ENCODE measurements at places on chromosomes 6 and 20.

- DNase-seq = peak; percentile 49
These were observed 59.8 kb downstream of the SOD2 start for GRCh38 chr6:159633196-159633595.

DNA sequence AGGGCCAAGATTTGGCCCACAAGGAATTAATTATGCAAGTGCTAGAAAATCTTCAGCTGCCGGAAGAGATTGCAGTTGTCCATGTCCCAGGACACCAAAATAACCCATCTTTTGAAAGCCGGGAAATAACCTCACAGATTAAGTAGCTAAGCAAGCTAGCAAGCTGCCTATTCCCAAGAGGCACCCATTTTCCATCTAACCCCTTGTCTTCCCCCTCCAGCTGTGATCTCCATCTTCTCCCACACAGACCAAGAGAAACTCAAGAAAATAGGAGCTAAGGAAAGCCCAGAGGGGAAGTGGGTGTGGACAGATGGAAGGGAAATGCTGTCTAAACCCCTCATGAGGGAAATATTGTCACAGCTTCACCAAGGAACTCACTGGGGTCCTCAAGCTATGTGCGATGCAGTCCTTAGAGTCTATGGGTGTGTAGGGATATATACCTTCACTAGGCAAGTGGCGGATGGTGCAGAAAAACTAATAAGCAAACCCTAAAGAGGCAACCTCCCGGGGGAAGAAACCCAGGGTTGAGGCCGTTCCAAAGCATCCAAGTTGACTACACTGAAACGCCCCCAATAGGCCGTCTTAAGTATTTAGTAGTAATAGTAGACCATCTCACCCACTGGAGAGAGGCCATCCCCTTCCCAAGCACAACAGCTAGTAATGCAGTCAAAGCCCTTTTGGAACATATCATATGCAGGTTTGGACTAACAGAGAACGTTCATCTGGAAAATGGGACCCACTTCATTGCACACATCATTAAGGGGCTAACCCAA lies 64.3 kb upstream of the PRSS16 start:
- DNase-seq = no peak

DNA sequence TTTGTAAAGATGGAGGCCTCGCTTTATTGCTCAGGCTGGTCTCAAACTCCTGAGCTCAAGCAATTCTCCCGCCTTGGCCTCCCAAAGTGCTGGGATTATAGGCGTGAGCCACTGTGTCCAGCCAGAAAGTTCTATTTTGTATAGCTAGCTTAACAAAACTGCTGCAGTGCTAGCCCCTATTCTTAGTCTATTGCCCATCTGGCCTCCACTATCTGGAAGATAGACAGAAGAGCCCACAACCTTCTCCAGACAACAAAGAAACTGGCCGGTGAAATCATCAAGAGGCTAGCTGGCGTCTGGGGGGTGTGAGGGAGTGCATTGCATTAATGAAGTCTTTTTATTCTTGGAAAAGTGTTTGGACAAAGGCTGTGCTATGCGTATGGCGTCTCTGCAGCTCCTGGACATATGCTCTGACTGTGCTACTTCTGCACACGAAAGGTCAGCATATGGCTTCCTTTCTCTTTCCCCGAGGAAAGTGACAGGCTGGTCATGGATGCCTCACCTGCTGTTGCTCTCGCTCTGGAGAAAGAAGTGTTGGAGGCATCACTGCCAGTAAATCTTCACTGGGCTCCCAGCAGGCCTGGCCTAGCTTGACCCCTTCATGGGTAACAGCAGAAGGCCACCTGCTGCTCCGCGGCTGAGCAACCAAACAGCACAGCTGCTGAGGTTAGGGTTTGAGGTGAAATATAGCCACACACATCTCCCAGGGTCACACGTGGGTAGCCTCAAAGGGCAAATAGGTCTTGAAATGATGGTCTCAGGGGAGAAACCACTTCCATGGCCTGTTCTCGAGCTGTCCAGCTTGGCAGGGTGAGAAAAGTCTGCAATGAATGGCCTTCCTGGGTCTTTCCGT lies 95.1 kb upstream of the IYD start:
- peak; percentile 74 for DNase-seq

DNA sequence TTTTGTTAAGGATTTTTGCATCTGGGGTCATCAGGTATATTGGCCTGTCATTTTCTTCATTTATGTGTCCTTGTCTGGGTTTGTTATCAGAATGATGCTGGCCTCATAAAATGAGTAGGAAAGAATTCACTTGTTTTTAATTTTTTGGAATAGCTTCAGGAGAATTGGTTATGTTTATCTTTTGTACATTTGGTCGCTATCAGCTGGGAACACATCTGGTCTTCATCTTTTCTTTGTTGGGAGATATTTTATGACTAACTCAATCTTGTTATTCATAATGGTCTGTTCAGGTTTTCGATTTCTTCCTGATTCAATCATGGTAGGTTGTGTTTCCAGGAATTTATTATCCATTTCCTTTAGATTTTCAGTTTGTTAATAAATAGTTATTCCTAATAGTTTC lies 207.5 kb upstream of the ASCC3 start:
- no peak for DNase-seq

DNA sequence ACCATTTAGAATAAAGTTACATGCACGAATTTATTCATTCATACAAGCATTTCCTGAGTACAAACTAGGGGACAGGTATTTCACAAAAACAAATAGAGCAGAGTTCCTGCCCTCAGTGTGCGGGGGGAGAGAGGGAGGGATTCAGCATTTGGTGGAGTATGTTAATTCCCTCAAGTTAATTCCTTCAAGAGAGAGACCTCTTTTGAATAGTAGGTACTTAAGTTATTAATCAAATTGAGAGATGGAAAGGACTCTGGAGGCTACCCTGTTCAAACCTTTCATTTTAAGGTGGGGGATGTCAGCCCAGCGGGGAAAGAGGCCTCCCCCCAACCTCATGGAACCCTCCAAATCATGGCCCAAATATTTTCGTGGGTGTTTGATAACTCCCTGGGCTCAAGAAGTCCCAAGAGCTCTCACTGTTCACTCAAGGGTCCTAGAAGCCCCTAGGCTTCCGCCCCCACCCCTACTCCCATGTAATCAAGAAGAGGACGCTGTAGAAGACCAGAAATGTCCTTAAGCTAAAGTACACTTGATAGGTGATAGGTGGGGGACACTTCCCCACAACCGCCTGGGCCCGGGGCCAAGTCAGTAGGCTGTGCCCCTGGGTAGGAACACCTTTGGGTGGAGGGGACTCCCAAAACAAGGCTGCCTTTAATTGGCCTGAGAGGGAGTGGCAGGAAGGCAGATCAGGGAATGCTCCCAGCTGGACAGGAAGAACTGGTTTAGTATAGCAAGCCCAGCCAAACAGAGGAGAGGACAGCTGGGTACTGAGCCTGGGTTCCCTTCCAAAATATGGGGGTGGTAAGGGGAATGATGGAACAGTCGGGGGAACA lies 2.9 kb downstream of the SDC4 start:
- no peak for DNase-seq

DNA sequence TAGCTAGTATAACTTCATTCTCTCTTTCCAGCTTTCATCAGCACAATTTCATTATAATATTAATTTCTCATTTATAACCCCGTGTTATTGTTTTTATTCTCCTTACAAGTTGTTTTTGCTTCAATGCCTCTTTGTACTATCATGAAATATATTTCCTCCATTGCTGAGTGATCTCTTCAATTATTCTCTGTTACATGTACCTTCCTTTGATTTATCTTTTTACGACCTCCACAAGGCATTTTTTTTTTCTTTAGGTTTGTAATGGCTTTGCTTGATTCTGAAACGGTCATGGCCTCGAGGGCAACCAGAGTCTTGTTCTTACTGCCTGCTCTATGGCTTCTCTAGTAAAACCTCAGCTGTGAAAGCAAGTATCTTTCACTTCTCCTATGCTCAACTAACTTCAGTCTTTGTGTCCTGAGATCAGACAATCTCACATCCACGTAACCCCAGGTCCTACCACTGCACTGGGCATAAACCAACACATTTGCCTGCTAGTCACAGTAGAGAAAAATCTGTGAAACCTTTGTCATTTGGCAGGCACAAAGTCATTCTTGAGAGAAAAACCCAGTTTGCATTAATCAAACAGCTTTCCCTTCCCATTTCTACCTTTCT lies 119.9 kb downstream of the UST start:
- DNase-seq = no peak

DNA sequence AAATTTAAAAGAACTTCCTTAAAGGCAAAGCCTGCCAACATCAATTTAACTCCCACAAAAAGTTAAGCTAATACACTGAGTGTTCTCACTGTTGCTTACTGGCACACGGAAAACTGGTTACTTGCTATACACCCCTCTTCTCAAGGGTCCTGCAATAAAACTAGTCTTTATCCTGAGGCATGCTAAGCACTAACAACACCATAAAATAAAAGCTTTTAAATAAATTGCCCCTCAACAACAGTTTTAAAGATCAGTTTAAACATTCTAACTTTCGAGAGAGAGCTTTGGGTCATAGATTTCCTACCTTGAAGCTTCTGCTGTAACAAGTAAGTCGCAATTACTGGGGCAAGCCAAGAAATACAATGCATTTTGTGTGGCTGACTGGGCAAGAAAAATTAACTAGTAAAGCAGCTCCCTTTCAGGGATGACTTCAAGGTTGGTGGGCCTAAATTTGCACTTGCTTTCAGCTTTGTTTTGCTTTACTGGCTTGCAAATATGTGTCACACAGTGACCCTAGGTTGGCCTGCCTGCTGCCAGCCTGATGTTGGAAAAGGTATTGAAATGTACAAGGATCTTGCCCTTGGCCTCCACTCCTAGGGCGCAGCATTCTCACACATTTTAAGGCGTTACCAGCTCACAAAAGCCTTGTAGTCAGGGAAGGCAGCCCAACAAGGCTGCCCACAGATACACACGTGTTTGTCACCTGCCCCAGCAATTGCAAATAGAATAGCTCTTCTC lies 4.0 kb upstream of the HEY2 start:
- no peak for DNase-seq

GRCh38 chr20:25203871-25204320 lies 8.4 kb downstream of the ENTPD6 start:
- DNase-seq = no peak

Measured in choroid plexus epithelial cell (primary cell).